ENCODE measurements at places on chromosomes 12 and 14. TPM values are rescaled to one million over a fixed set of nuclear protein-coding genes. Genes with fewer than 3 reads are reported as not detected.

GRCh38 chr12:71748081-71748850, 6.4 kb upstream of the RAB21 start:
- no peaks in the 10 kb centered on the region for H3K36me3 ChIP-seq
- no peak overlapping the region for H3K27ac ChIP-seq
- no peak overlapping the region for H3K4me3 ChIP-seq
- H3K27me3 ChIP-seq: peaks cover 5% of the 10 kb centered on the region

DNA sequence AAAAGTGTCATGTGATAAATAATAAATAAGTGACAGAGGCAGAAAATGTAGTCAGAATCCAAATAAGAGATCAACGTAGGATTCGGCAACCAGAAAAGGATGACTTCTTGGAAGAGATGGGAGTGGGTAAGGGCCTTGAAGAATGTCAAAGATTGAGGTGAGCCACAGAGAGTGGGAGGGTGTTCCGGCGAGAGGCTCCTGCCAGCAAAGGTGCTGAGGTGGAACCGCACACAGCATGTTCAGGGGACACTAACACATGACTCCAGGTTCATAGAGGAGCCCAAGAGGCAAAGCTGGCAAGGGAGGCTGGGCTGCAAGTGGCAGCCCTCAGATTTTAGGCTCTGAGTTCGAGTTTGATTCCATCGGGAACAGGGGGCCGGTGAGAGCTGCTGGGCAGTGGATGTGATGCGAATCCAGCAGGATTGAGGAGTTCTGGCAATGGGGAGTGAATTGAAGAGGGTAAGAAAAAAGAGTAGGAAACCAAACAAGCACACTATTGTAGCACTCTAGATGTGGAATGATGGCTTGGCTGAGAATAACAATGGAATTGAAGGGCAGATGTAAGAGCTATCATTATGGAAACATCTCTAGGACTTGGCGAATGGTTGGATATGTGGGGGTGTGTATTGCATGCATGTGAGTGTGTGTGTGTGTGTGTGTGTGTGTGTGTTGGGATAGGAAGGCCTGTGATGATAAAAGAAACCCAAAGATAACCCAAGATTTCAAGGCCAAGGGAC, 36.5 kb downstream of the LRRC74A start:
- H3K4me3 ChIP-seq: no peak overlapping the region
- H3K4me1 ChIP-seq: no peaks in the 10 kb centered on the region
- no peak overlapping the region for H3K27ac ChIP-seq
- H3K27me3 ChIP-seq: no peaks in the 10 kb centered on the region
- H3K36me3 ChIP-seq: no peaks in the 10 kb centered on the region
- DNase-seq: no peak

DNA sequence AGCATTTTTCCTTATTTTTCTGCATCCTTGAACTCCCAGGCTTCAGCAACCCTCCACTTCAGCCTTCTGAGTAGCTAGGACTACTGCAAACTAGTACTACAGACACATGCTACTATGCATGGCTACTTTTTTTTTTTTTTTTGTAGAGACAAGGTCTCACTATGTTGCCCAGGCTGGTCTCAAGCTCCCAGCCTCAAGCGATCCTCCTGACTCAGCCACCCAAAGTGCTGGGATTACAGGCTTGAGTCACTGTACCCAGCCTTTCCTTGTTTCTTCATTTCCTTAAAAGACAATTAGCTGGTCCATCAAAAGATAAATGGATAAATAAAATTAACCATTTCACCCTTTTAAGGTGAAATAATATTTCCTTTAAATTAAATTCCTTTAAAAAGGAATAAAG, 205.8 kb downstream of the SPTSSA start:
- no peaks in the 10 kb centered on the region for H3K36me3 ChIP-seq
- no peak overlapping the region for H3K27ac ChIP-seq
- H3K4me3 ChIP-seq: no peak overlapping the region
- DNase-seq: no peak

- H3K4me1 ChIP-seq: no peaks in the 10 kb centered on the region
- no peaks in the 10 kb centered on the region for H3K36me3 ChIP-seq
- DNase-seq: no peak
- no peak overlapping the region for H3K27ac ChIP-seq
- H3K4me3 ChIP-seq: no peak overlapping the region
Measured at GRCh38 chr12:97182769-97183168, 275.7 kb downstream of the NEDD1 start.

GRCh38 chr14:95222870-95223398, 65.6 kb upstream of the DICER1 start:
- H3K27me3 ChIP-seq: no peaks in the 10 kb centered on the region
- no peaks in the 10 kb centered on the region for H3K36me3 ChIP-seq
- DNase-seq: peak; percentile 28
- no peak overlapping the region for H3K4me3 ChIP-seq
- peaks cover 22% of the 10 kb centered on the region for H3K4me1 ChIP-seq

DNA sequence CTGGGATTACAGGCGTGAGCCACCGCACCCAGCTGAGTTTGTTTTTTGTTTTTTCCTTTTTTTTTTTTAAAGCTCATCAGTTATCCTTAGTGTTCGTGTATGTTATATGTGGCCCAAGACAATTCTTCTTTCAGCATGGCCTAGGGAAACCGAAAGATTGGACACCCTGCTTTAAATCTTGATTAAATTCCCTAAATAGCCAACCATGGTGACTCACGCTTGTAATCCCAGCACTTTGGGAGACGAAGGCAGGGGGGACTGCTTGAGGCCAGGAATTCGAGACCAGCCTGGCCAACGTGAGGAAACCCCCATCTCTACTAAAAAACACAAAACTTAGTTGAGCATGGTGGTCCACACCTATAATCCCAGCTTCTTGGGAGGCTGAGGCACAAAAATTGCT, 131.1 kb downstream of the MED13L start:
- H3K36me3 ChIP-seq: no peaks in the 10 kb centered on the region
- no peak for DNase-seq
- peaks cover 74% of the 10 kb centered on the region for H3K4me1 ChIP-seq
- H3K4me3 ChIP-seq: no peak overlapping the region
- H3K27me3 ChIP-seq: no peaks in the 10 kb centered on the region

GRCh38 chr12:18146363-18146762, 56.4 kb upstream of the RERGL start:
- H3K4me1 ChIP-seq: no peaks in the 10 kb centered on the region
- no peak for DNase-seq
- no peaks in the 10 kb centered on the region for H3K36me3 ChIP-seq
- no peak overlapping the region for H3K4me3 ChIP-seq
- no peak overlapping the region for H3K27ac ChIP-seq
- H3K27me3 ChIP-seq: no peaks in the 10 kb centered on the region

DNA sequence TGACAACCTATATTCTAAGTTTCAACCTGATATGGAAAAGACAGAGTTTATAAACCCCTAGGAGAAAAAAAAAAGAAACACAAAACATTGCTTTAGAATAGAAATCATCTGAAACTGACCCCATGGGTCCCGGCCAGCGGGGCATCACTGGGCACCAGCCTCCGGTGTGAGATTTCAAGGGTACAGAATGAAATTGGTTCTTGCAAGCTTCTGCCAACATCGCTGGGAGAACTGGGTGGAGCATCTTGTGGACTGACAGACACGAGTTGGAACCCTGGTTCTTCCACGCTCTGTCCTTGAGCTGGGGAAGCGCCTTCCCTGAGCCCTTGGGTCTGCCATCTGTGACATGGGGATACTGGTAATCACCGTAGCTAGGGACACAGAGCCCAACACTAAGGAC, 173.6 kb downstream of the PHETA1 start:
- peaks cover 27% of the 10 kb centered on the region for H3K27me3 ChIP-seq
- no peak for DNase-seq
- no peaks in the 10 kb centered on the region for H3K4me1 ChIP-seq
- H3K27ac ChIP-seq: no peak overlapping the region
- no peaks in the 10 kb centered on the region for H3K36me3 ChIP-seq
- H3K4me3 ChIP-seq: no peak overlapping the region

- no peak for DNase-seq
- no peak overlapping the region for H3K4me3 ChIP-seq
- no peaks in the 10 kb centered on the region for H3K27me3 ChIP-seq
- H3K27ac ChIP-seq: no peak overlapping the region
Measured at GRCh38 chr12:89932954-89933353, 224.3 kb upstream of the ATP2B1 start.

DNA sequence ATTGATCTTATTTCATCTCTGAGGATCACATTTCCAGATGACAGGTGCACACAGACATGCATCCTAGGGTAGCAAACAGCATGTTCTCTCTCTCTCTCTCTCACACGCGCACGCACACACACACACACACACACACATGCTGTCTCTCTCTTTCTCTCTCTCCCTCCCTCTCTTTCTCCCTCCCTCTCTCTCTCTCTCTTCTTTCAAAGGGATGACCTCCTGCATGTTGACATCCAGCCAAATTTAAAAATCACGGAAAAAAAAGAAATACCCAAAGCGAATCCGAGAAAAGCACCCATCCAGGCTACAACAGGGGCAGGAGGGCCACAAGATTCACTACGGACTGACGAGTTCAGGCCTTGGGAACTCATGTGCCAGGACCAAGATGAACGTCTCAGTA, 2.3 kb downstream of the KSR2 start:
- no peak overlapping the region for H3K4me3 ChIP-seq
- no peak overlapping the region for H3K27ac ChIP-seq
- peaks cover 29% of the 10 kb centered on the region for H3K27me3 ChIP-seq
- peaks cover 7% of the 10 kb centered on the region for H3K4me1 ChIP-seq
- no peak for DNase-seq

DNA sequence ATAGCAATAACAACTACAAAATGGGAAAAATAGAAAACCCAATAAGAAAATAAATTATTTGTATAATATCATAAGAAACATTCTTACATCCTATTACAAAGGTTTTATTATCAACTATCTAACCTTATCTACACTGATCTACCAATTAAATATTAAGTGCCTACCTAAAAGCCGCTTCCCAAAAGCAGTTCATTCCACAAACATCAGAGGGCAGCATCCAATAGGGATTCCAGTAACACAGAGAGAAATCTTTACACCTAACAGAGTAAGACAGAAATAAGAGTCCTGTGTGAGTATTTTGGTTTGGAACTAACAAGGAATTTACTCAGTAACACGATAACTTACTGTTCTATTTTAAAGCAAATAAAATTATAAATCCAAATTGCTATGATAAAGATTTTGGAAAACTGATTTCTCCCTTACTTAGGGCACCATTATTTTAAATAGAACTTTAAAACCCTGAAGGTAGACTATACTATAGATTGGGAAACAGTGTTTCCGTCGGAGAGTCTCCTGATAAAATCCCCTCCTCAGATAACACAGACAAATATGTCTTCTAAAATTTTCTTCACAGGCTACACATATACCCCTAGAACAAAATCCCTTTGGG, 15.0 kb downstream of the GXYLT1 start:
- H3K4me3 ChIP-seq: no peak overlapping the region
- H3K4me1 ChIP-seq: peaks cover 5% of the 10 kb centered on the region
- H3K27ac ChIP-seq: no peak overlapping the region
- no peaks in the 10 kb centered on the region for H3K27me3 ChIP-seq
- DNase-seq: no peak
- H3K36me3 ChIP-seq: no peaks in the 10 kb centered on the region

- H3K4me1 ChIP-seq: peaks cover 71% of the 10 kb centered on the region
- peaks cover 28% of the 10 kb centered on the region for H3K36me3 ChIP-seq
- H3K27me3 ChIP-seq: no peaks in the 10 kb centered on the region
- peak overlapping the region; percentile 83 for H3K4me3 ChIP-seq
Measured at GRCh38 chr12:56634837-56635791, 5.0 kb upstream of the BAZ2A start.

ANO4 gene
- not detected for polyA plus RNA-seq

GSG1 gene
- not detected for polyA plus RNA-seq

VDR gene
- polyA plus RNA-seq: 60.5 TPM

EXOC5 gene
- 16.5 TPM for polyA plus RNA-seq

COA8 gene
- 33.9 TPM for polyA plus RNA-seq

DNA sequence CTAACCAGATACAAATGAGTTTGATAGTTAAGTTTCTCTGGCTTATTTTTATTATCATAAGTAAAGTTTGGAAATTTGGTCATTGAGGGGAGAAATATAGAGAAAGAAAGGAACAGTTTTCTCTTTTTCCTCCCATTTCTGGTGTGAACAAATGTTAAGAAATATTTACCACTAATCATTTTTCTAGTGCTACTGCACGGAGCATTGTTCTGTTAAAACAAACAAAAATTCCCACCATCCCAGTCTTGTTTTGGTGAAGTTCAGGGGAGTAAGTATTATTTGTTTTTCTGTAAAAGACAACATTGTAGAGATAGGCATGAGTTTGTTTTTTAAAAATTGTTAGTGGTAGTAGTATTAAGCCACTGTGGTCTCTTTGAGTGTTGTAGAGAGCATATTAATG, 135.3 kb downstream of the FGD4 start:
- no peaks in the 10 kb centered on the region for H3K27me3 ChIP-seq
- no peaks in the 10 kb centered on the region for H3K36me3 ChIP-seq
- peak overlapping the region; percentile 39 for H3K4me3 ChIP-seq
- peaks cover 25% of the 10 kb centered on the region for H3K4me1 ChIP-seq
- peak overlapping the region; percentile 66 for H3K27ac ChIP-seq
- DNase-seq: no peak

HOXC4 gene
- not detected for polyA plus RNA-seq

FAM181A gene
- not detected for polyA plus RNA-seq

DNA sequence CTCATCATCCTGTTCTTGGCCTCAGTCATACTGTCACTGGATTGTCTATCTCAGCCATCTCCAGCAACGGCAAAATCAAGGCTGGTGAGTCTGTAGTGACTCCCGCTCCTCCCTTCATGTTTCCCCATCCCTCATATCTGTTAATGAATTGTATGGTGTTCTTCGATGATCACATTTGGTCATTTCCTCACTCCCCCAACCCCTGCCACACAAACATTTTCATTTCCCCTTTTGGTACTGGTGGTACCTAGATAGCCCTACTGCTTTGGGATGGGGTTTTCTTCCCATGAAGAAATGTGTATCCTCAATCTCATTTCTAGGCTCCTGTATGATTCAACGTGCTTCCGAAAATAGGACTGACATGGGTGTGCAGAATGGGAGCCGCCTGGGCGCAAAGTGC, 2.7 kb upstream of the KLHL33 start:
- H3K4me1 ChIP-seq: no peaks in the 10 kb centered on the region
- H3K36me3 ChIP-seq: no peaks in the 10 kb centered on the region
- no peak overlapping the region for H3K4me3 ChIP-seq

RPL10L gene
- 3.2 TPM for polyA plus RNA-seq

DNA sequence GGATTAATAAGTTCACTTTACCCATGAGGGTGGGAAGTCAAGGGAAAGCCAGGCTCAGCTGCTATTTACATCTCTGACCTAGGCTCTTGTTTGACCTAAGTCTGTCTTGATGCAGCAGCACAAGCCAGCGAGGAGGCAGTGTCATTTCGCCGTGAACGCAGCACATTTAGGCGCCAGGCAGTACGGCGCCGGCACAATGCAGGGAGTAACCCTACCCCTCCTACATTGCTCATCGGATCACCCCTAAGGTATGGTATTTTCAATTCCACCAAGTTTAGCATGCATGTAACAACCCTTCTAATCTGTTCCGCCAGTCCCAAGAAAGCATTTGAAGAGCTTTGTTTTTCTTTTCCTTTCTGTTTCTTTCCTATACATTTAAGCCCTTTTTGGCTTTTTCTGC, 81.2 kb downstream of the PCNX1 start:
- no peak for DNase-seq
- H3K36me3 ChIP-seq: no peaks in the 10 kb centered on the region
- no peaks in the 10 kb centered on the region for H3K27me3 ChIP-seq
- H3K27ac ChIP-seq: no peak overlapping the region

GRCh38 chr14:34046799-34047520, 96.1 kb upstream of the EGLN3 start:
- no peaks in the 10 kb centered on the region for H3K27me3 ChIP-seq
- DNase-seq: no peak
- no peaks in the 10 kb centered on the region for H3K4me1 ChIP-seq
- no peak overlapping the region for H3K4me3 ChIP-seq

- H3K36me3 ChIP-seq: no peaks in the 10 kb centered on the region
- no peaks in the 10 kb centered on the region for H3K27me3 ChIP-seq
Measured at GRCh38 chr12:69298133-69298532, 50.0 kb upstream of the LYZ start.

- DNase-seq: no peak
- no peaks in the 10 kb centered on the region for H3K4me1 ChIP-seq
- H3K36me3 ChIP-seq: no peaks in the 10 kb centered on the region
- no peak overlapping the region for H3K27ac ChIP-seq
- H3K27me3 ChIP-seq: peaks cover 2% of the 10 kb centered on the region
Measured at GRCh38 chr14:104494483-104494882, 85.1 kb upstream of the C14orf180 start.

Measured in sigmoid colon (tissue), 7 donors.